ENCODE measurements at places on chromosomes 12 and 14. TPM values are rescaled to one million over a fixed set of nuclear protein-coding genes. Genes with fewer than 3 reads are reported as not detected.

The GDF3 gene
- total RNA-seq, result not detected

The PCK2 gene
- 15.0 TPM for total RNA-seq

The CFAP73 gene
- not detected for total RNA-seq

The PHLDA1 gene
- 49.5 TPM for total RNA-seq

The GPRC5D gene
- total RNA-seq, result not detected

The GLIPR1L1 gene
- total RNA-seq, result not detected

The FAM186B gene
- total RNA-seq, result 0.07 TPM

The LTBP2 gene
- total RNA-seq, result 28.1 TPM

The KIF26A gene
- total RNA-seq, result 1.7 TPM

The AKAP5 gene
- total RNA-seq, result 0.05 TPM

The FITM1 gene
- not detected for total RNA-seq

The HVCN1 gene
- total RNA-seq, result 1.3 TPM

The RNF10 gene
- 66.5 TPM for total RNA-seq

The GPR65 gene
- total RNA-seq, result not detected

The TSHR gene
- total RNA-seq, result not detected

The DACT1 gene
- 0.21 TPM for total RNA-seq

The IFI27L2 gene
- total RNA-seq, result 154 TPM

The KRT3 gene
- total RNA-seq, result not detected

The TSPAN8 gene
- total RNA-seq, result not detected

The DEPDC4 gene
- total RNA-seq, result 3.1 TPM

The FNTB gene
- total RNA-seq, result 19.8 TPM

The PLA2G1B gene
- not detected for total RNA-seq

The KLHL33 gene
- not detected for total RNA-seq

The RIN3 gene
- 4.1 TPM for total RNA-seq

The LPCAT3 gene
- 25.0 TPM for total RNA-seq

The ACVRL1 gene
- 0.35 TPM for total RNA-seq

The LRRC10 gene
- total RNA-seq, result not detected

The FIGNL2 gene
- not detected for total RNA-seq

The TRHDE gene
- 0.78 TPM for total RNA-seq

The OTUB2 gene
- 5.3 TPM for total RNA-seq

The RNASE12 gene
- total RNA-seq, result not detected

The TMTC1 gene
- total RNA-seq, result 5.1 TPM
